ENCODE measurements at places on chromosomes 16 and 17. TPM values are rescaled to one million over a fixed set of nuclear protein-coding genes. Genes with fewer than 3 reads are reported as not detected.

Gene CCL5
- 1.2 TPM for total RNA-seq

Gene PRAC1
- total RNA-seq, result not detected

Gene HS3ST4
- not detected for total RNA-seq

Gene RAB26
- 3.5 TPM for total RNA-seq

Gene EME1
- total RNA-seq, result 14.9 TPM

Gene AGRP
- not detected for total RNA-seq

Gene JUP
- total RNA-seq, result 85.1 TPM

Gene PIK3R6
- not detected for total RNA-seq

Gene HBM
- total RNA-seq, result not detected

Gene KRTAP4-3
- total RNA-seq, result not detected

Gene NOS2
- total RNA-seq, result 0.19 TPM

Gene CSNK2A2
- 54.0 TPM for total RNA-seq

Gene TPPP3
- 16.5 TPM for total RNA-seq

All from A549 treated with Mapracorat at 1 μM for 4 hours (cell line).